ENCODE measurements at places on chromosomes 4 and X. TPM values are rescaled to one million over a fixed set of nuclear protein-coding genes. Genes with fewer than 3 reads are reported as not detected.

DNA sequence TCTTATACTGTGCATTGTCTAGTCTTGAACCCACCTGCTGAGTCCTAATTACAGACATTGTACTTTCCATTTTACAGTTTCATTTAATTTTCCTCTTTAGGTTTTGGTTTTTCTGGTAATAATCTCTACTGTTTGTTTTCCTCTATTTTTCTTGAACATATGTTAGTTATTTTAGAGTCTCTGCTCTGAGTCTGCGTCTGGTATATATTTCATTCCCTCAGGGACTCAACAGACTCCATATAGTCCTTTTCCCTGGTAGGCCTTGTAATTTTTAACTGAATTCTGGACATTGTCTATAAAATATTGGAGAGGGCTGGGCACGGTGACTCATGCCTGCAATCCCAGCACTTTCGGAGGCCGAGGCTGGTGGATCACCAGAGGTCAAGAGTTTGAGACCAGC, 121.8 kb upstream of the STOX2 start:
- DNase-seq = no peak
- no peak overlapping the region for H3K27ac ChIP-seq
- no peaks in the 10 kb centered on the region for H3K36me3 ChIP-seq
- no peaks in the 10 kb centered on the region for H3K4me1 ChIP-seq
- H3K27me3 ChIP-seq = peaks cover 4% of the 10 kb centered on the region

The MAGEA10 gene
- polyA plus RNA-seq = not detected

DNA sequence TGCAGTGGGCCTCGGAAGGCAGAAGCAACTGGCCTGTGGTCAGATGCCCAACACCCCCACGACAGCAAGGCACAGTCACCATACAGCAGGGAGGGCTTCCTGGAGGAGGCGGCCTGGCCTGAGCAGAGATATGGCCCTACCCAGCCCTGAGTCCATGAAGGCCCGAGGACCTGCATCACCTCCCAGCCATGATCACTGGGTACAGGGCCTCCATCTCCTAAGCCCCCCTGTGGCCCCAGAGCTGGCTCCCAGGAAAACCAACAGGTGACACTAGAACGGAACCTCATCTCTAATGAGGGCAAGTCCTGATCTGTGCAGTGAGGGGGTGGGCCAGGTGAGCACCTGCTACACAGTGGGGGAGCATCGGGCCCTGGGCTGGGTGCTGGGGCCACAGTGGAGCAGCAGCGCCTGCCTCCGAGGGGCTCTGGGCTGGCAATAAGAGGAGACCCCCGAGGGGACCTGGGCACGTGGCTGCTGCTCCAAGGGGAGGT, 26.2 kb upstream of the MXD4 start:
- no peaks in the 10 kb centered on the region for H3K27me3 ChIP-seq
- H3K4me3 ChIP-seq = no peak overlapping the region
- H3K36me3 ChIP-seq = no peaks in the 10 kb centered on the region
- H3K4me1 ChIP-seq = peaks cover 20% of the 10 kb centered on the region
- no peak for DNase-seq

The SCD5 gene
- polyA plus RNA-seq = 0.03 TPM

DNA sequence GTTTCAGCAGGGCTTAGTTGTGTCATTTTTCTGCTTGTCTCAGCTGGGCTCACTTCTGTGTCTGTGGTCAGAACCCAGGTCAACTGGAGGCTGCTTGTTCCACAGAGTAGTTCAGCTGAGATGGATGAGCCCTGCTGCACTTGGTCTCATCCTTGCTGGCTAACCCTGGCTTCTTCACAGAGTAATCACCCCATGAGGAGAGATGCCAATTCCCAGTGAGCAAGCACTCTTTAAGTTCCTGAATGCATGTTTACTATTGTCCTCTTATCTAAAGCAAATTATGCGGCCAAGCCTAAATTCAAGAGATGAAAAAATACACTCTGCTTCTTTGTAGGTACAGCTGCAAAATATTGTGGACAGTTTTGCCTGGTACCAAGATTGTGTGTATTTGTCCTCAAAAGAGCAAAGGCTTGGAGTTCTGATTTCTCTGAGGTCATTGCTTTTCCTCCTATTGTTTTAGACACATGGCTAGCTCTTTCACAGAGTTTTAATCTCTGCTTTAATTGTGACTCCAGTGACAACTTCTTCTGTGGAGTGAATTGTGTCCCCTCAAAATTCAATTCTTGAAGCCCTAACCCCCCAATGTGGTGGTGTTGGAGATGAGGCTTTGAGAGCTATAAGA, 236.6 kb upstream of the ANKRD50 start:
- no peak for DNase-seq
- no peak overlapping the region for H3K27ac ChIP-seq
- H3K4me3 ChIP-seq = no peak overlapping the region
- no peaks in the 10 kb centered on the region for H3K4me1 ChIP-seq

- no peak overlapping the region for H3K4me3 ChIP-seq
- H3K36me3 ChIP-seq = peaks cover 13% of the 10 kb centered on the region
- H3K4me1 ChIP-seq = no peaks in the 10 kb centered on the region
- H3K27ac ChIP-seq = no peak overlapping the region
- no peak for DNase-seq
These were observed 226.1 kb downstream of the ENOX2 start for GRCh38 chrX:130676861-130677260.

Measured in B cell (primary cell).